ENCODE measurements at places on chromosomes 5 and 9.

DNA sequence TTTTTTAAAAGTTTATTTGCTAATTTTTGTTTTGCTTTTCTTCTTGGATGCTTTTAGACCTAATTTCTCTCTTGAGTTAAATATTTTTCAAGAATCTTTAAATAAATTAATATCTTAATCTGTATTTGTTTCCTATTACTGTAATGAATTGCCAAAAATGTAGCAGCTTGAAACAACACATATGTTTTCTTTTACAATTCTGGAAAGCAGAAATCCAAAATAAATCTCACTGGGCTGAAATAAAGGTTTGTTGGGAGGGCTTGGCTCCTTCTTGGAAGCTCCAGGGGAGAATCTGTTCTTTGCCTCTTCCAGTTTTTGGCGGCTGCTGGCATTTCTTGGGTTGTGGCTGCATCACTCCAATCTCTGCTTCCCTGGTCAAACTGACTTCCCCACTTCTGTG, 658.1 kb upstream of the ARRDC3 start:
- no peak for DNase-seq

DNA sequence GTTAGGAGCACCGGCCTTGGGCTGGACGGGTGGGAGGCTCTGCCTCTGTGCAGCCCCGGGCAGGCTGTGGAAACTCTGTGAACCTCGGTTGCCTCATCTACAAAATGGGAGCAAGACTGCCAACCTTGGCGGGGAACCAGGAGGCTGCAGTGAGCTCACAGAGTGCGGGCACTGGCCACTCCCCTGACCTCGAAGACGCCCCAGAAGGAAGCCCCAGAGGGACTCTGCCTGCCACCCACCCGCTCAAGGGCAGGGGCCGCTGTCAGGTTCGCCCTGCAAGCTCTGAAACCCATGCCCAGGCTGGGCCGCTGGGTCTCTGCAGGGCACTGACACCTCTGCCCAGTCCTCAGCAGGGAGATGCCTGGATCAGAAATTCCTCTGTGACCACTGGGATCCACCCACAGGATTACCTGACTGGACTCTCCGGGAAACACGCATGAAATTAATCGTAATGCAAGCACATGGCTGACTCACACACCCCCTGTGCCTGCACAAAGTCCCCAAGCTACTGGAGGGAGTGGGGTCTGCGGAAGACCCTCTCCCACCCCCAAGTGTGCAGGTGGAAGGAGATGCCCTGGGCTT, 7.4 kb downstream of the CCDC187 start:
- no peak for DNase-seq

DNA sequence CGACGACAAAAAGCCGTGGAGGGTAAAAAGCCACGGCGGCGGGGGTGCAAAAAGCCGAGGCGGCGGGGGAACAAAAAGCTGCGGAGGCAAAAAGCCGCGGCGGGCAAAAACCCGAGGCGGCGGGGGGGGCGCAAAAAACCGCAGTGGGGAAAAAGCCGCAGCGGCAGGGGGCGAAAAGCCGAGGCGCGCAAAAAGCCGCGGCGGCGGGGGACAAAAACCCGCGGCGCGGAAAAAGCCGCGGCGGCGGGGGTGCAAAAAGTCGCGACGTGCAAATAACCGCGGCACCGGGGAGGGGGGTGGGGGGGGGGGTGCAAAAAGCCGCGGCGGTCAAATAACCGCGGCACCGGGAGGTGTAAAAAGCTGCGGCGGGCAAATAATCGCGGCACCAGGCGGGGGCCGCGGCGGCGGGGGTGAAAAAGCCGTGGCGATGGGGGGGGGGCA, 511.5 kb downstream of the FOXD4L5 start:
- no peak for DNase-seq

GRCh38 chr9:18023332-18023731, 444.5 kb downstream of the SH3GL2 start:
- no peak for DNase-seq

DNA sequence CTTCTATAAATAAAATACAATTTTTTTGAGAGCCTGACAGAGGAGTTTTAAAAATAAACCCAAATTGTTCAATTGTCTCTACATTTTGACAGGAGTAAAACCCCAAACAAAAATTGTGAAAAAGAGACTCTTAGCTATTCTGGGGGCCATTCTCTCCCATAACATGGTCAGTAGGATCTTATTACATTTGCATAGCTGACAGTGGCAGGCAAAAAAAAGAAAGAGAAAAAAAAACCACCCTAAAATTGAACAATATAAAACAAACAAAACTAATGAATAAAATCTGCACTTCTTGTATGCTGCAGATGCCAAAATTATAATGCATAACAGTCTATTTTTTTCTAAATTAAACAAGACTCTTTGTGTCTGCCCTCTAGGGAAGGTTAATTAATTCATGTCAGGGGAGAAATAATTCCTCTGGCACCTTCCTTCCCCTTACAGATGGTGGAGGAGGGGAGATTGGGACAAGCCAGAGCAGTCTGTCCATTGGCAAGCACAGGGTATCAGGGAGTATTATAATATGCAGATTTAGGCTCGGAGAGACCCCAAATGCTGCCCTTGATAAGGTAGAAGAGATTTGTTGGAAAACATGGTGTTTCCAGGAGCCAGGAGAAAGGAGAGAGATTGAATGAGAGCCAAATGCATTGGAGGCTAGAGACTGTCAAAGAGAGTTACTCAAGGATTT, 79.7 kb upstream of the CDH6 start:
- DNase-seq = no peak

DNA sequence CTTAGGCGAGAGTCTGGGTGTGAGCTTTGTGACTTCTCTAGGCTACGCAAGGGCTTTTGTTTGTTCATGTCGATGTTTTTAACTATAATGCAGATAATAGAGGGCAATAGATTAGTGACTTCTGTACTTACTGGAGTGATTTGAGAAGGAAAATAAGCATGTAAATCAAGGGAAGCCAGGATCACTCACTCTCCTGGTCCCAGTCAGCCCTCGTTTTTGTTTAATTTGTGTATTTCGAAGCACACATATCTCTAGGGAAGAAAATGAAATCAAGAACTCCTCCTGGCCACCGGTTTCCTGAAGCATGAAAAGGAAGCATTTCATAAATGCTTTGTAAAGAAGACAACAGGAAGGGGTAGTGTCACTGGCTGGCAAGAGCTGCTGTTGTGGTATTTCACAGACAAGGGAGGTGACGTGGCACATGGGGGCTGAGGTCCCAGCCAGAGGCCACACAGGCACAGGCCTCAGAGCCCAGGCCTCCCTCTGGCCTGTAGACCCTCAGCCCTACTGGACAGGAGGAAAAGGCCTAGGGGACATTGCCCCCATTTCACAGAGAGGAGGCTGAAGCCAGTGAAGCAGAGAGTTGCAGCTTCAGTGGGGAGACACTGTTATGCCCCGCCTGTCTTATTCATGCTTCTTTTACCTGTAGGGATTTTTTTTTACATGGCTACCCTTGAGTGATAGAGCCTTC, 34.1 kb downstream of the IRF1 start:
- DNase-seq = no peak

GRCh38 chr5:40171971-40172370, 507.7 kb upstream of the PTGER4 start:
- peak; percentile 18 for DNase-seq

DNA sequence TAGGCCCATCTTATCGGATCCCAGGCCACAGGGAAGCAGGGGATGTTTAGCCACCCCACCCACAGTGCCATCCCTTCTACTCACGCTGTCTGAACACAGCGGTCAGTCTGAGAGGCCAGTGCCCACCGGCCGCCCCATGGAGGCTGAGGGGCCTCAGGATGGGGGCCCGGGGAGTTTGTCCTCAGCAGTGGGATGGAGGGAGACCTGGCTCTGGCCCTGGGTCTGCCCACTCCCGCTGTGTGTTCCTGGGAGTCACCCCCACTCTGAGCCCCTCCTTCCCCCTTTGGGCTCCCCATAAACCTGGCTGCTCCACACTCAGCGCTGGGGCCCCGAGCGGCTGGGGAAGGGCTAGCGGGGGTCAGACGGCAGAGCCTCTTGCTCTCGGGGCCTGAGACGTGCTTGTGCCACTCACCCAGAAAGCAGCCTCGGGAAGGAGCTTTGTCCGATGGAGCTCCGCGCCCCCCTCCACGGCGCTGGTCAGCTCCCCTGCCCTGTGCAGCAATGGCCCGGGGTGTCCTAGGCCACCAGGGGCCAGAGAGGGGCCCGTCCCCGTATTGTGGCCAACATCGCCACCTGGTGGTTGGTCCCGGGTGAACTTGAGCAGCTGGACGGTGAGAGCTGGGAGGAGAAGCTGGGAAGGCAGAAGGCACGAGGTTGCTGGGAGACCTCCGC, 10.9 kb upstream of the LAMC3 start:
- peak; percentile 90 for DNase-seq

GRCh38 chr5:17944046-17944445, 309.8 kb downstream of the TAF11L14 start:
- no peak for DNase-seq

GRCh38 chr5:176628406-176629228, 1.7 kb downstream of the SNCB start:
- DNase-seq = no peak

DNA sequence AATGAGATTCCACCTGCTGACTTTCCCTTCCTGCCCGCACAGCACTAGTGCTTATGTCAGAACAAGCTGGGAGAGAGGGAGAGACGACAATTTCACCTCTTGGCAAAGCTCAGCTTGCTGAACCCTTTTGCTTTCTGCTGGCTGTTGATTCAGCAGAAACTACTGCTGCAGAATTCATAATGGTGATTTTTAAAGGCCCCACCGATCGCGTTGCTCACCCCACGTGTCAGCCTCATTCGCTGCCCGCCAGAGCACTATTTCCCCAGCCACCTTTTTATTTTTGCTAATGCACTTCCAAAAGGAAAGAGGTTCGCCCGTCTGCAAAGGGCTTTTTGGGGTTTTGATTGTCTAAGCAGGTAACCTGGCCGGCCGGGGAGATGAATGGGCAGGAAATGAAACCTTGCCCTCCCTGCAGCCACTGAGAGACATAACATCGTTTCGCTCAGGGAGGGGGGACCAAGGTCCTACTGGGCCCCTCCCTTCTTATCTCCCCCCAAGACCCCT, 1.3 kb downstream of the PPP2R2B start:
- no peak for DNase-seq

- DNase-seq = no peak
Observed at GRCh38 chr5:117594166-117594565, 1019.5 kb upstream of the SEMA6A start.

DNA sequence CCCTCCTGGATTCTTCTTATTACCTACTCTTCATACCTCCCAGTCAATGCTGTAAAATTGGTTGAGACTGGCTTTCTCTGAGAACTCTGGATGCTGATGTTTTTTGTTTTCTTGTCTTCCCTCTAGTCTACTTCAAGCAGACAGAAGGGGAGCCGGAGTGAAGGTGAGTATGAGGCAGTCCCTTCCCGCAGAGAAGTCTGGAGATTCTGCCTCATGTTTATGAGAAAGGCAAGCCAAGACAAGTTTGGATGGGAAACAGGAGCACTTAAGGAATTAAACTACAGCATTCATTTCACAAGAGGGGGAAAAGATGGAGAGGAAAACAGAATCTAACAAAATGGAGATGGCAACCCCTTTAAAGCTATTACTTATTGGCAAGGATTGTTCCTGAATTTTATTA, 246.1 kb downstream of the TRIM32 start:
- DNase-seq = no peak

DNA sequence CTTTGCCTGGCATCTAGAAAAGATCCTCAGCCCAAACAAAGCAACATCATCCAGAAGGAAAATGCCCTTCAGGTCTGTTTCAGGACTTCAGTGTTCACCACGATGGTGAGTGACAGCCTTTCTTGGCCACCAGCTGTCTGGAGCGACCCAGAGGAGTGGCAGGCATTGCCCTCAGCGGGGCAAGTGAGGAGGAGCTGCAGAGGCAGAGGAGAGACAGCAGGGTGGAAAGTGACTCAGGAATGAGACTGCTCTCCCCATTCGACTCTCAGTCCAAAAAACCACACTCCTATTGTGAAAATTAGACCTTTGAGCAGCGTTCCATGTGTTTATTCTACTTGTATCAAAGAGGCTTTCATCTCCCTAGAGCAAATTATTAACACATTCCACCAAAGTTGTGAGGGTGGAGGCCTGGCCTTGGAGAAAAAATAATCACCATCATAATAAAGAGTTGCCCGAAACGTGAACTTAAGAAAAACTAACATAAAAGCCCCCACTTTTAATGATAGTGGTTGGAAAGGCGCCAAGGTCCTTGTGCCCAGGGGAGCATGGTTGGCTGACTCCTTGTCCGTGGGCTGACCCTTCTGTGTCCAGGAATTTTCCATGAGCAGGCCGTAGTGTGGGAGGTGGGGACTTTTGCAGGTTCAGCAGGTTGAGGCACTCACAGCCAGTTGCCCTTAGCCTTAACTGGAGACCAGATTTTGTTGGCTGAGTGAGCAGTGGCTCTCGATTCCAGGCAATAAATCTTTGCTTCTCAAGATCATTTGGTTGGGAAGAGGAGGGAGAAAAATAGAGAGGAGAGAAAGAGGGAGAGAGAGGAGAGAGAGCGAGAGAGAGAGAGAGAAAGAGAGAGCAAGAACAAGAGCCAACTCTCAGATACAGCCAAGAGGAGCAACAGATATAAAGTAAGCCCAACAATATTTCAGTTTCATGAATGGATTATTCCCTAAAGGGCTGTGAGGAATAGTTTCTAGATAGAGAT, 125.9 kb upstream of the ANKRD55 start:
- DNase-seq = no peak

GRCh38 chr9:13485068-13485596, 205.6 kb upstream of the MPDZ start:
- no peak for DNase-seq

DNA sequence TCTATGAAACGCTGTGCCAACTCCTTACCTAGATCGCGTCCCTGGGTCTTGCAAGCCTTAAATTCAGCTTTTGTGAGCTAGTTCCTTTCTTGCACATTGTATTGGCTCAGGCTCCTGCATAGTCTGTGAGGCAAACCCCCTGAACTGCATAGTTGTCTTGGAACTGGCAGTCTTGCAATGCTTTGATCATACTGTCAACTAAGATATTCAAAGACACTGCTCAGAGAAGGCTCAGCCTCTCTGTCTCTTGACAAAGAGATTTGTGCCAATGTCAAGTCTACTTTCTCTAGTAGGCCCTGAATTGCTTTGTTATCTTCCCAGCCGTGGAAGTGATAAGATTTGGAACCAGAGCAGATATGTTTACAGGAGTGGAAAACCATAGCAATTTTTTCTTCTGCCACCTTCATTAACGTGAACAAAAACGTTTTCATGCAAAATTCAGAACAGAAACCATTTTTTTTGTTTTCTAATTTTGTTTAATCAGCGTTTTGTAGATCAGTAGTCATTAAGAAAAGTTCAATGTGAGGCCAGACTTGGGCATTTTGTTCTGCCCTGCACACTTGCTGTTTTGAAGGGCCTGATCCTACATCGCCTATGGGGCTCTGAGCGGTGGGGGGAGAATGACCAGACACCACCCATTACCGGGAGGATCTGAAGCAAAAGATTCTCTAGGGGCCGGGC, 27.6 kb upstream of the ENTREP1 start:
- no peak for DNase-seq

DNA sequence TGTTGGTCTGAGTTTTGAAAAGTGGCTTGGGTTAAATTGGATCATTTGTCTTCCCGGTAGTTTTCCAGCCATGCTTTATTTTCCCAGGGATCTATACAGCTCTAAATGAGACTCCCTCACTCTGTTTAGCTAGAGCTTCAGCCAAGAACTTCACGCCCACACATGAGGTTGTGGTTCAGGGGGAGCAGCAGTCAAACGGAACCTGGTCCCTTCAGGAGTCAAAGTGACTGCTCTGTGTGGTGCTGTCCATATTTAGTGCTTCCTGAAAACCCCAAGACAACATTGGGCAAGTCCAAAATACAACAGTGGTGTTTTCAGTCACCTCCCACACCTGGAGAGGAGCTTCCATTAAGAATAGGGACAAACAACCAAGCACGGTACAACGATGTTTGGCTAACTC, 90.5 kb downstream of the ANKH start:
- DNase-seq = no peak
